HT1080 (cell line): ENCODE measurements at places on chromosomes 12 and 14. TPM values are rescaled to one million over a fixed set of nuclear protein-coding genes. Genes with fewer than 3 reads are reported as not detected.

DNA sequence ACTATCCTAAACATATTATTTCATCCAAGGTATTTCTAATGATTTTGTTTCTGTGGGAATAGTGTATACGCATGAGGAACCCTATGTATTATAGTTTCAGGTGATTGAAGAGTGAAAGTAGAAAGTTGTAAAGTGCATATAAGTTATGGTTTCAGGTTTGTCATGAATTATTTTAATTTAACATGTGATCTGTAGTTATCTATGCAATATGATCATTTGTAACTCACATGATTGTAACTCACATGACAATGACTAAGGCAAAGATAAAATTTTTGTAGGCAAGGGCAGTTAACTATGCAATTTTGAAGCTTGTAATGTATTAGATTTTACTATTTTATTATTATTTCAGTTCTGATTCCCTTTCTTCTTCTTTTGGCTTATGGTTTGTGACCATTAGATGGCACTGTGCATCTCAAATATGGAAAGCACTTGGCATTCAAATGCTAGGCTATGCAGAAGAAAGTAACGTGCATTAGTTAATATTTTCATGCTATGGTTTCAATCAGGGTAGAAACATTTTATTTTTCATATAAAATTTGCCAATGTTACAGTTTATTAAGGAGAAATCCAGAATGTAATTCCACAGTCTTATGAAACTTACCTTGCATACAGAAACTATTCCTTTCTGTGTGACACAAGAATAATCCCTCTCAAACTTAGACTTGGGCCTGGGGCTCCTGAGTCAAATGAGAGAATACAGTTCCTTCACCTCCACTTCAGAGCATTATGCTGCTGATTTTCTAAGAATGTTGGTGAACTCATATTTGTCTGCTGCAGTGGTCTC is 15.8 kb upstream of the TMEM30B start:
- peak; percentile 42 for DNase-seq

DNA sequence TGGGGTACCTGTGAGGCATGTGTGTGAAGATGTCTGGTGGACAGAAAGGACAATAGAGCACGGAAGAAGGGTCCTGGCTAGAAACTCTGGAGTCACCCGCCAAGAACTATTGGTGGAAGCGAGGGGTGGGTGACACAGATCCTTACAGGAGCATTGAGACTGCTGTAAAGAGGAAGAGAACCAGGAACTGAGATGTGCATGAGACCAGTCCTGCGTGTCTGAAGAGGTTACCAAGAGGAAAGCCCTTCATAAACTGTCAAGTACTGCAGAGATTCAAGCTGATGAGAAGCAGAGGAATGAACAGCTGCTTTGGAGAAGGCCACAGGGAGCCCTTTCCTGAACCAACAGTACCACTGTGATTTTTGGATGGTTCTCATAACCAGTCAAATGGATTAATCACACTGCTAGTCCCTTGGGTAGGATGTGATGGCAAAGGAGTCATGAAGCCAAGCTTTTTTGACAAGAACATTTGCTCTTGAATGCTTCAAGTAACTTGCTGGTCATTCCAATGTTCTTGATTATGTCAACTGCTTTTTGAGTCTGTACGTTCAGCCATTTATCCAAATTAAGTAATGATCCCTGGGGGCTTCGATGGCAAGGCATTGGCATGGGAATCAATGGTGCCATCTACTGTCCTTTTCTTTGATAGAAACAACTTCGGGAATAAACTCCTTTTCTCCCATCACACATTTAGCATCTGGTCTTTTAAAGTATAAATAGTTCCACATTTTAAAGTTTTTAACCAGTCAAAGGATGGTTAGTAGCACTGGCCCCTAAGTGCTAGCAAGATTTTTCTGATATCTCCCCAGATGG is 42.9 kb downstream of the GPR135 start:
- peak; percentile 24 for DNase-seq

Gene RGS6
- total RNA-seq = not detected in 2 replicates

DNA sequence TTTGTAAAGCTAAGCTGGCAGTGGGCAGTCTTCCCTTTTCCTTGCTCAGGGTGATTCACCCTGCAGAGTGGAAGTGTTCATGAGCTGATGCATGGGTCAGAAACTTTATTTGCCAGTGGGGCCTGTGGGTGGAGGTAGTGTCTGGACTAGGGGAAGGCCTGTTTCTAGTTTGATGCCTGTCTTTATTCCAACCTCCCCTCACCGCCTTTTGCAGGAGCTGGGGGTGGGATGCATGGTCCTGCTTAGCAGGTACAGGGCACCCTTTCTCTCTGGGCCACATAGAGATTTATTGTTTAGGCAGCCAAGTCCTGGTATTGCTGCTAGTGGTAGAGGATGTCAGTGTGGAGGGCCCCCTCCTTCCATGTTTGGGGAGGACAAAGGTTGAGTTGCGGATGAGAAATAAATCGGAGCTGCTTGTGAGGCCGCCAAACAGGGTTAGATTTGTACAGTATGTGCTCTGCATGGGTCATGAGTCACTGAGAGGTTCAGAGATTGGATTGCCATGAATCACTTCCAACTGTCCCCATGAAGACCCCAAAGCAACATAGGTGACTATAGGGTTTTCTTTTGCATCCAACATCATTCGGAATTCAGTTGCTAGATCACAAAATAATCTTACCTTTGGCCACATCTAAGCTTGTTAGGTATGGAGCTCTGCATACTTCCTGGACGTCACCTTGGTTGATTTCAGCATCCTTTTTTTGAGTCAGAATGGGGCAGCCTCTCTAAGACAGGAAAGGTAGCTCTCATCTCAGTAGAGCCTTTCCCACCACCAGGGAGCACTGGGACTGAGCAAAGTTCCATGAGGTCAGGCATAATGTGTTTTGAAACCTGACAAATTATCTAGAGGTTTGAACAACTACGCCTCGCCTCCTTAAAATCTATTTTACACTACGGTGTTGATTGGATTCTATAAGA is 8.8 kb downstream of the SMOC1 start:
- DNase-seq = peak; percentile 73

DNA sequence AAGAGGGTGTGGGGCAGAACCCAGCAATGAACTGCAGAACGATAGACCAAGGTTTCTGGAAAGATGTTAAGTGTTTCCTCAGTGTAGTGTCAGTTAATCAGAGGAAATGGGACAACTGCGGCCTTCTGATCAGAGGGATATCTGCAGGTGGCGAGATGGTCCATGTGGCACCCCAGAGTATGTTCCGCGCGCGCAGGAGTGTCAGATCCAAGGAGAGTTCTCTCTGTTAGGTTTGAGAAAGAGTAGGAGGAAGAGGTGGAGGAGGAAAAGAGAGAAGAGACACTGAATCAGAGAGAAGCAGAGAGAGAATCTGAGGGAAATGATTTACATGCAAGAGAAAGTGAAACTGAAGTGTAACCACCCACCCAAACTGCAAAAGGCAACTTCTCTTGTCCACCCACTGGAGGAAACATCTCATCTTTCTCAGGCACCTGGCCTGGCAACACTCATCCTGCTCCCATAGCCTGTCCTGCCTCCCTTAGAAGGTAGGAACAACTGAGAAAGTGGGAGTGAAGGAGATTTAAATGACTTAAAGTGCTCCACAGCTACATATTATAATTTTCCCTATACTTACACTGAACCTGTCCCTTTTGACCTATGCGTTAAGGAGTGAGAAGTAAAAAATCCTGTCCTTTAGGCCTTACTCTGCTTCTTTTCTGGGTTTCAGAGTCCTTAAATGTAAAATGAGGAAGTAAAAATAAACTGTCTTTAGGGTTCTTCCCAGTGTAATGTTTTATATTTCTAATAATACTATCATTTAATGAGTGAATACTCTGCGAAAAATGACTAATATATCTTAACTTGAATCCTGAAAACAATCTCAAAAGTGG is 6.8 kb upstream of the TESPA1 start:
- no peak for DNase-seq

- DNase-seq = no peak
Observed at GRCh38 chr12:53660041-53660440, 15.8 kb downstream of the ATP5MC2 start.

- DNase-seq = no peak
Observed at GRCh38 chr12:109839444-109839843, 6.2 kb upstream of the TRPV4 start.

DNA sequence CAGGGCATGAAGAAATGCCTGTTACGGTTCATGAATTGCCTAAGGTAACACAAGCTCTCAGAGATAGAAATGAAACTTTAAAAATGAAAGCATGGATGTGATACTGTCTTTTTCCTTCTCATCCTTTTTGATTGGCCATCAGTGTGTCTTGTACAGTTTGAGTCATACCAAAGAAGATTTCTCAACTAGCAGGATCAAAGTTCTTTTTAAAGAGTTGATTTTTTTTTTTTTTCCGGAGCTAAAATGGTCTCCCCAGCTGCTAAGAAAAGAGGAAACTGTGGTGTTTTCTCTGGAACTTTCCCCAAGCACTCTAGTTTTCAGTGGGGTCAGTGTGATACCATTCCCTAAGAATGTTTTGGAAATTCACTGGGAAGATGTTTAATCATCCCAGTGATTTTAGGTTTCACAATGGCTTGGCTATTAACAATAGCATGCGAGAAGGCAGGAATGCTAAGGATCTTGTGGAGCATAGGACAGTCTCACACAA is 105.0 kb downstream of the ETNK1 start:
- DNase-seq = peak; percentile 60

Gene PLXNC1
- 0.57 and 0.66 TPM in 2 replicates for total RNA-seq

DNA sequence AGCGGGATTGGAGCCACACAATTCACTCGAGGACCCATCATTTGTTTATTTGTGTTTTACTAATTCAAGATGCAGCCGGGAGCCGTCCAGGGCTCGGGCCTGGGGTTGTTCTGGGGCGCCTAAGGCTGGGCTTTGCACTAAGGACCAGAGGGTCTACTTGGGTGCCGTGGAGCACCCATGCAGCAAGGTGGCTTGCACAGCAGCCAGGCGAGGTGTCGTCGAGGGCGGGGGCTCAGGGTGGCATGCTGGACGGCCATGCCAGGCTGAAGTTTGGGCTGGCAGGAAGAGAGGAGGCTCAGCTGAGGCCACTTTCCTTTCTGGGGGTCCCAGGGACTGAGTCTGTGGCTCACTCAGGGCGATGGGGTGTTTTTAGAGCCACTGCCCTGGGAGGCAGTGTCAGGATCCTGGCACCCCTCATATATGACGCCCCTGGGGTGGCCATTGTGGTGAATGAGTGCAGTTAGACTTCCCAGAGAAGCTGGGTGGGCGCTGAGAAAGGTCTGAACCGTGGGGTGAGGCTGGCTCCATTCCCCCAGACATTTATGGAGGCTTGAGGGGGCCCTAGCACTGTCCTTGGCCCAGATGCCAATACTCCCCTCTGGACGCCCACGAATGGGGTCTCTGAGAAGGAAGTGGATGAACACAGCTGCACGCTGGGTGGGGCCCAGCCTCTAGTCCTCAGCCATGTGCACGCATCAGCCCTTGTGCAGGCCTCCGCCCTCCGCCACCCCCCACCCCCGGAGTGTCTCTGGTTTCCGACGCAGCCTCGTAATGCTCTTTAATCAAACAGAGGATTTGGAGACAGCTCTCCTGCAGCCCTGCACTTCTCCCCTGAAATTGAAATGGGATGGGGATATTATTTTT is 11.3 kb downstream of the MEG3 start:
- DNase-seq = no peak

Gene TAS2R14
- 0.74 and 1.5 TPM in 2 replicates for total RNA-seq

DNA sequence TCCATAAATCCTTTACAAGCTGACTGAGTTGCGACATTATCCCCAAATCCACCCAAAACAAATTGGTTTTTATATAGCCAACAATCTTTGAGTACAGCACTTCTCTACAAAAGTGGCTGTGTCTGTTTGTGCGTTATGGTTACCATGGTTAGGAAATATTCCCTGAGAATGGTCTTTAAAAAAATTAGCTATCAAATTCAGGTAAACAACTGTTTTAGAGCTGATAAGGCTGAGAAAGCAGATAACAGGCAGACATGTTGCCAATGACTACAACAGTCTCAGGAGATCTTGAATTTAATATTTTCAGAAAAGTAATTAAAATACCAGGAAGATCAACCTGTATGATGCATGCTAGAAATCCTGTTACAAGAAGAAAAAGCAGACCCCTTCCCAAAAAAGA is 248.0 kb downstream of the RASSF9 start:
- no peak for DNase-seq
